Pons (tissue), 1 donor: ENCODE measurements at places on chromosomes 3 and 15.
A peak's percentile ranks its signal among the peaks of the same experiment; 100 is the strongest.

DNA sequence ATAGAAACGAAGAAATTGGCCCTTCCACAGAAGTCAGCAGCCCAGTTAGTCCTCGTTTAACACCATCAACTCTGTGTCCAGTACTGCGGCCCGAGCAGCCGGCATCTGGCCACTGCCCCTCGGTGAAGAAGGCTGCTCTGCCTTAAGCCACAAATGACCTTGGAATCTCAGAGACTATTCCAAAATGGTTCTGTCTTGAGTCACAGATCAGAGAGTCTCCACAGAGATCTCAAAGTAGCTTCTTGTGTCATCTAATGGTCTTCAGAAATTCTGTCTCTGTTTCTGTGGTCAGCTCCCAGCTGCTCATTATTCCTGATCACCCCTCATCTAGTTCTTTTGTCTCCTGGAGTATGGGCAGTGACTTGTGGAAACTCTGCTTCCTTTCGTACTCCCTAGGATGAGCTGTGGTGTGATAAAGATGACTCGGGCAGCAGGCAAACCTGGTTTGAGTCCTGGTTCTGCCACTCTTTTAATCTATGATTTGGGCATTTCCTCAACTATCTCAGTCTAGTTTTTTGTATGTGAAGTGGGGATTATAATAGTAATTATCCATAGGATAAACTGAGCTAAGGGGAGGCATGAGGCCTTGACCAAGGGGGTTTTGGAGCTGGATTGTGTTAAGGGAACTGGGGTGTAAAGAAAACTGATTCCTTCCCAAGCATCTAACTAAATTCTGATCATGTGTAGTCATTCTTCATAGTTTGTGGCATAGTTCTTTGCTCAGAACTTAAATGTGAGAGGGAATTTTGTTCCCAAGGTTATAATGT, 22.6 kb downstream of the CRTC3 start:
- DNase-seq: no peak

DNA sequence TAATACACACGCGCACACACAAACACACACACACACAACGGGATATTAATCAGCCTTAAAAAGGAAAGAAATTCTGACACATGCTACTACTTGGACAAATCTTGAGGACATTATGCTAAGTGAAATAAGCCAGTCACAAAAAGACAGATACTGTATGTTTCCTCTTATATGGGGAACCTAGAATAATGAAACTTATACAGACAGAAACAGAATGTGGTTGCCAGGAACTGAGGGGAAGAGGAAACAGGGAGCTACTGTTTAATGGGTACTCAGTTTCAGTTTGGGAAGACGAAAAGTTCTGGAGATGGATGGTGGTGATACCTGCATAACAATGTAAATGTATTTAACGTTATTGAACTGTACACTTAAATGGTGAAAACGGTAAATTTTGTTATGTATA, 20.2 kb downstream of the ICE2 start:
- DNase-seq: peak; percentile 17

DNA sequence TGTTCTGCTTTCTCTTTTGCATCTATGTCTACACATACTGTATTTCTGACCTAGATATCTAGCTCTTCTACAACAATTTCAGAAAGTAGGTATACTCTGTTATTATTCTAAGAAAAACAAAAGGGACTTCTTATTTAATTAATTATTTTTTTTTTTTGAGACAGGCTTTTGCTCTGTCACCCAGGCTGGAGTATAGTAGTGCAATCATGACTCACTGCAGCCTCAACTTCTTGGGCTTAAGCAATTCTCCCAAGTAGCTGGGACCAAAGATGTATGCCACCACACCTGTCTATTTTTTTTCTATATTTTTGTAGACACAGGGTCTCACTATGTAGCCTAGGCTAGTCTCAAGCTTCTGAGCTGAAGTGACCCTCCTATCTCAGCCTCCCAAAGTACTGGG, 130.6 kb downstream of the MBNL1 start:
- no peak for DNase-seq

GRCh38 chr15:82979726-82980125, 6.3 kb upstream of the RAMAC start:
- DNase-seq: no peak

- DNase-seq: no peak
Observed at GRCh38 chr3:152317184-152317583, 48.5 kb downstream of the MBNL1 start.

DNA sequence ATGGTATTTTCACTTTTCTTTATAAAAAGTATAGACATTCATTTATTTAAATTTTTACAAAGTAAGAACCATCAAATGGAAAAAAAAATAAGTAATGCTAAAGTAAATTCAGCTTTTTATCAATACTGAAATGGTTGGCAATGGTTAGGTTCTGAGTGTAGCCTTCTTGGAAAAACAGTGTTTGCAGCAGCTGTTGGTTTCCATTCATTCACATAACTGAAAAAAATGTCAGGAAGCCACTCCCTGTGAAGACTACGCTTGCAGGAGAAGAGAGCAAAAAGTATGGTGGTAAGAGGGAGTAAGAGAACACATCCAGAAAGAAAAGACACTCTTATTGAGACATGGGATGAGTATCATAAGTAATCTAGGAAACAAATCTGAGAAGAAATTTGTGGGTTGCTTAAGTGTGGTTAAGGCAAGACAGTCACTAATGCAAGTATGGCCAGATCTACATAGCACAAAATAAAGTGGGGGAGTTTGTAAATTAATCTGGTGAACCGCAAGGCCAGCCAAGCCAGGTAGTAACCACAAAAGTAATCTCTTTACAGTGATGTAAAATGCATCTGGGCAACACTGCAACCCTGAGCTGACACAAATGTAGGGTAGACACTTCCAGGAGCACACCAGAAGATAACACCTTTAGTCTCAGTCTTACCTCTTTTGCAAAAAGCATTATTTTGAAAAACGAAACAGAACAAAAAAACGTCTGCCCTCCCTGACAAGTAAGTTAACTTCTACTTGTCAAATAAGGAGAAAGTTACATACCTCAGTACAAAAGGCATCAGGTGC, 133.7 kb downstream of the IGSF11 start:
- DNase-seq: no peak

GRCh38 chr3:179671747-179672242, 19.0 kb downstream of the USP13 start:
- DNase-seq: no peak

DNA sequence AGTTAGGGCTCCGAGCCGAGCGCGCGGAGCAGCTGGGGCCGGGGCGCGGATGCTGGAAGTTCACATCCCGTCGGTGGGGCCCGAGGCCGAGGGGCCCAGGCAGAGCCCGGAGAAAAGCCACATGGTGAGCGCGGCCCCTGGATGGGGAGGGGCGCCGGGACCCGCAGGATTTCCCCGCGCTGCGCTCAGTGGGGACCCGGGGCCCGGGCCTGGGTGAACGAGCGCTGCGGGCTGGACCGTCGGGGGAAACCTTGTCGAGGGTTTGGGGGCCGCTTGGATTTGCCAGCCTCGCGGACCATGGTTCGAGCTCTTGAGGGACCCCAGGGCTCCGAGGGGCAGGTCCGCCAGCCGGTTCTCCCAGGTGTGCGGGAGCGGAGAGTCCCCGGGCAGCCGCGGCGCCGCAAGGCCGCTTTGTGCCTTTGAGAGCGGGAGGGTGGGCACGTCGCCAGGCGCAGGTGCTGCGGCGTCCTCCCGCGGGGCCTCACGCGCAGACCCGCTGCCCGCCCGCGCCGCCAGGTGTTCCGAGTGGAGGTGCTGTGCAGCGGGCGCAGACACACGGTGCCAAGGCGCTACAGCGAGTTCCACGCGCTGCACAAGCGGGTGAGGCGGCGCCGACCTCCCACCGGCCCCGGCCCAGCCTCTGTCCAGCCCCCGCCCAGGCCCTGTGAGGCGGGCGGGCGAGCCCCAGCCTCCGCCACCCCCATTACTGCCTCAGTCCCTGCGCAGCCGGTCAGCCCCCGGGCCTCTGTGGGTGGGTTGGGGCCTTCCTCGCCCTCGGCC, at the start of gene SNX22:
Gene SNX22, plus strand, starts transcription at position 5 of the 780 bp plus-strand sequence. Its CDS starts 45 bp downstream, at position 50.
- no peak for DNase-seq

GRCh38 chr3:45090855-45091254, 55.3 kb downstream of the CDCP1 start:
- DNase-seq: no peak

DNA sequence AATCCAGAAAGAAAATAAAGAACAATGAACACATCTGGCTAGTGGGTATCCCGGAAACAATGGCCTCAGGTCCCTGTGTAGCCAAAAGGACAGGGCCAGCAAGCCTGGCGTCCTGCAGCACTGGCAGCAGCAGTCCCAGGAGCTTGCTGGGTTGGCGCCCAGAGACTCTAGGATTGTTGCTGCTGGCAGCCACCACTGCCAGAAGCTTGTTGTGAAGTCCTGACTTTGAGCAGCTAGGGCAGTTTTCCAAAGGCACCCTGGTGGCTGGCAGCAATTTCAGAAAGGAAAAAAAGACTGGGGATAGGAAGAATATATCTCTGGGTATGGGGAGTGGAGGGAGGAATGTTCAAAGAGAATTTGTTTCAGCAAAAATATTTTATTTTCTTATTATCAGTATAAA, 11.3 kb downstream of the SHQ1 start:
- peak; percentile 90 for DNase-seq

- DNase-seq: peak; percentile 30
Observed at GRCh38 chr3:16842272-16843270, 42.2 kb upstream of the PLCL2 start.

GRCh38 chr3:100260685-100261484, at the start of gene TBC1D23:
TSS of gene TBC1D23 (plus strand) at chr3:100260992. CDS start at chr3:100261019, 27 bp downstream.
- peak; percentile 100 for DNase-seq

DNA sequence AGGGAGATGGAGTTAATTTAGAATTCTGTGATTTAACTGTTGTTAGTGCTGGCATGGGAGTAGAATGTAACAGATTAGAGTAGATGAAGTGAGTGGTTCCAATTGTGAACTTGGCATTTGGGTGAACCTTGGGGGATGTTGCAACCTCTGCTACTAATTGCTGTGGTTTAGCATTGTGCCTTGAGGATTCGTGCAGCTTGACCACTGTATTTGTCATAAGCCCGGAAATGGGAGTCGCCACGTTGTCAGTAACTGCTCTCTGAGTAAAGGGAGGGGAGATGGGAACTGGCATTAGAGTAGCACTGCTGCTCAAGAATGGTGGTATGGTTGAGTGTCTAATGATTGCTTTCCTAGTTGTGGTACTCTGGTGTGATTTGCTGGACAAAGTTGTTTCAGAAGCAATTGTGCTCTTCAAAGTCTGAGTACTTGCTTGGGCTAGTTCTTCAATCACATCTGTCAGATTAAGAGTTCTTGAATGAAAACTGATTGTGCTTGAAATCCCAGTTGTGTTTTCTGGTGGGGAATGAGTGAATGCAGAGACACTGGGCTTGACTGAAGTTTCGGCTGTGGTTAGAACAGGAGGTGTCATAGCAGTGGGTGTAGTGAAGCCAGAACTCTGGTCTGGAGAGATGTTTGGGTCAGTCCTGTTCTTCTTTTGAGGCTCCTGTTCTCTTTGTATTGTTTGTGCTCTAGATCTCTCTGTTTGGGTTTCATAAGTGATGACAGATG, 15.4 kb downstream of the IGSF10 start:
- DNase-seq: no peak
